ENCODE measurements at places on chromosomes 2 and 18. TPM values are rescaled to one million over a fixed set of nuclear protein-coding genes. Genes with fewer than 3 reads are reported as not detected.

MROH2A gene
- not detected for total RNA-seq

PLGLB2 gene
- total RNA-seq: 2.5 TPM

TTN gene
- 33.3 TPM for total RNA-seq

SERPINB3 gene
- total RNA-seq: not detected

PLGLB1 gene
- 8.3 TPM for total RNA-seq

SETBP1 gene
- 72.8 TPM for total RNA-seq

GAREM1 gene
- not detected for total RNA-seq

RFX8 gene
- total RNA-seq: not detected

CMPK2 gene
- total RNA-seq: 1.2 TPM

ATG9A gene
- total RNA-seq: 38.3 TPM

OR6B2 gene
- not detected for total RNA-seq

IL18R1 gene
- 1.7 TPM for total RNA-seq

ITGB6 gene
- not detected for total RNA-seq

GALNT13 gene
- total RNA-seq: not detected

TMEM87B gene
- 19.8 TPM for total RNA-seq

GALNT14 gene
- total RNA-seq: 7.9 TPM

ANKRD44 gene
- total RNA-seq: 185 TPM

CHRNG gene
- not detected for total RNA-seq

PRKAG3 gene
- not detected for total RNA-seq

RNU2-63P gene
- total RNA-seq: 9.7 TPM

NCKAP5 gene
- total RNA-seq: not detected

TRPM8 gene
- not detected for total RNA-seq

LRATD1 gene
- total RNA-seq: not detected

TFPI gene
- not detected for total RNA-seq

SPATA3 gene
- not detected for total RNA-seq

SIX3 gene
- total RNA-seq: not detected

CTNNA2 gene
- not detected for total RNA-seq

TMEFF2 gene
- not detected for total RNA-seq

STAM2 gene
- total RNA-seq: 24.5 TPM

CRYBA2 gene
- not detected for total RNA-seq

KCNS3 gene
- 1.1 TPM for total RNA-seq

LIMS4 gene
- not detected for total RNA-seq

ABCG8 gene
- total RNA-seq: not detected

FKBP1B gene
- 2.3 TPM for total RNA-seq

ATG16L1 gene
- 39.0 TPM for total RNA-seq

DSG2 gene
- not detected for total RNA-seq

LINC00305 gene
- not detected for total RNA-seq
